ENCODE measurements at places on chromosomes 1 and 21.

DNA sequence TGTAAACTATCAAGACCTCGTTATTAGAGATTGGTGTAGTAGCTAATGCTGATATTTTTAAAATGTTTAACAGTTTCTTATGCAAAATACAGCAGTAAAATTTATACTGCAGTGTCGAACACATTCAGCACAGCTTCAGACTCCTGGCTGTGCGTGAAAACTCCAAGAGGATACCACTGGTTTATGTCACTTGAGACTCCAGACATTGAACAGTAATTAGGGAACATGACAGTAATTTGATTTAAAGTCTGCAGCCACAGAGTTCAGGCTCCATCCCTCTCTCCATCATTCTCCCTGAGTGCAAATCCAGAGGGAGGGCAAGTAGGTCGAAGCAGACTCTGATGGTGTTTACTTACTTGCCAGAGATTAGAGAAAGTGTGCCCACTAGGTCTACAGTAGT, 94.2 kb downstream of the AK5 start:
- no peak for DNase-seq

DNA sequence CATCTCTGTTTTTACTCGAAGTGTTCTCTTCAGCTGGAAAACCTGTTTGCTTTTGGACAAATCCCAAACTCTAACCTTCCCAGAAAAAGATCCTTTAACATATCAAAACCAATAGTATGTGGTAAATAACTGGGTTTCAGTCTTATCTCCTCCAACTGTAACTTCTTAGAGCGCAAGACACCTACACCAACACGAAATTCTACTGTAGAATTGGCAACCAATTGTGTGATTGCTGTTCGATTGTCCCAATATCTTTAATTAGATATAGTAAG, 5.8 kb upstream of the MPZL1 start:
- no peak for DNase-seq

- no peak for DNase-seq
These were observed 24.9 kb downstream of the UBE2U start for GRCh38 chr1:64228167-64228957.

GRCh38 chr1:61028136-61028535, 54.2 kb upstream of the NFIA start:
- DNase-seq, result no peak

DNA sequence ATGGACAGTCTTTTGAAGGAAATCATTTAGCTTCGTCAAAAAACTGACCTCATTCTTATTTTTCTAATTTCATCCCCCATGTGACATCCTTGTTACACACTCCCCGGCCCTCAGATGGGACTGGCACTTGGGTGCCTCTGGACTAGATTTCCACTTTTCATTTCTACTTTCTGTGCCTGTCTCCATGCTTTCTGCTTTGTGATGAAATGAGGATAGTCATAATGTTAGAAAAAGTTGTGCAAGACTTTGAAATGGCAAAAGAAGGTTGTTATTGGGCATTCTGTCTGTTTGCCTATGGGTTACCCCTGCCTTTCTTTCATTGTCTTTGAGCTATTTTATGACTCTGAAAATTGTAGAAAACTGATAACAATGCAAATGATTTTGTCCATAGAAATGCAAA, 54.9 kb downstream of the MDM4 start:
- no peak for DNase-seq

- no peak for DNase-seq
These were observed 18.2 kb downstream of the MRPS6 start for GRCh38 chr21:34091607-34092006.

DNA sequence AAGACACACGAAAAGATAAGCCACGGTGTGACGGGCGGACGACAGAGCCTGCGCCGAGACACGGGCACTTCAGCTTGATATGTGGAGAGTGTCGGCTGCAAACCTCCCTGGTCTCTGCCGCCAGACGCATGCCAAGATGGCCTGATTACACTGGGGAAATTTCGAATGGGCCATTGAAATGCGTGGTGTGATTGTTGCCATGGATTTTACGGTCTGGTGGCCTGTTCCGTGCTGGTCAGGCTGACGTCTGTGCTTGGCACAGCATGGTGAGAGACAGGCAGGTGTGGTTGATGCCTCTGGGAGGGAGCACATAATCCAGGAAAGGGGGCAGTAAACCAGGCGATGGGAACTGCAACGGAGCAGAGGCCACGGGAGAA, 105.6 kb upstream of the TMPRSS2 start:
- DNase-seq, result no peak

DNA sequence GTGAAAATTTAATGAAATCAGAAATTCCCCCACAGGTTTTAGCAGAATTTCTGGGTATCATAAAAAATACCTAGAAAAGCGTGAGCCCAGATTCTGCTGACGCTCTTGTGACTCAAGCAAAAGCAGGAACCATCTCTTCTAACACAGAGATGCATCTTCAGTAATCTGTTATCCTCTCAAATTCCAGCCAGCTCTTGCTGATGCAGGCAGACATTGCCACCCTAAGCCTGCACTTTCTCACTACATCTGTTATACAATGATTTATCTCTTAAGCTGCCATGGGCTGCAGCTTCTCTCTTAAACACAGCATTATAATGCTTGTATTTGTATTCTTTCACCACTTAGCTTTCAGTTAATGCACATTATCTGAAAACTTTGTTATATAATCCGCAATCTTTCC, 113.0 kb upstream of the RGS1 start:
- no peak for DNase-seq

DNA sequence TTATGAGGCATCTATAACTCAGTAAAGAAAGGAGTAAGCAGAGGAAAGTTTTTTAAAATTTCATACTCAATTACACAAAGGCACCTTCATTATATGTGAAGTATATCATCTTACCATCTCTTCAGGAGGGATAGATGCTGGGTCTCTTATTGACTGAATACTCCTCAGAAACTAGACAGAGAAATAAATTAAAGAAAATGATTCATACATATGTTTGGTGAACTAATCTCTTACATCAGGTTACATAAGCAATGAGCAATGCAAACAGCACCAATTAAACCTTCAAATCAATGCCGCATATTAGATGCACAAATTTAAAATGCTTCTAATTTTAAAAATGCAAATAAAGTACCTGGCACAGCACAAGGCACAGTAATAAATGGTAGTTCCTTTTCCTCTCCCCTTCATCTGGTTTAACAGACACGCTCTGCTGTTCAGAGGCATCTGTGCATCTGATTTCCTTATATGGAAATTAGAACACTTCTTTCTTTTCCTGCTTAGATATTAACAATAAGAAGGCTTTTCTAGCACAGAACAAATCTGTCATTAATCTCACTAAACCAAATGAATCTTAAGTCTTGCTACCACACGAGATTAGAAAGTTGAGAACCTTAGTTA, 20.0 kb downstream of the SCYL3 start:
- DNase-seq, result no peak

- no peak for DNase-seq
These were observed 667.3 kb downstream of the PTPRU start for GRCh38 chr1:29903548-29904166.

All from esophagus squamous epithelium (tissue), 5 donors.